ENCODE measurements at places on chromosomes 4 and X. TPM values are rescaled to one million over a fixed set of nuclear protein-coding genes. Genes with fewer than 3 reads are reported as not detected.

DNA sequence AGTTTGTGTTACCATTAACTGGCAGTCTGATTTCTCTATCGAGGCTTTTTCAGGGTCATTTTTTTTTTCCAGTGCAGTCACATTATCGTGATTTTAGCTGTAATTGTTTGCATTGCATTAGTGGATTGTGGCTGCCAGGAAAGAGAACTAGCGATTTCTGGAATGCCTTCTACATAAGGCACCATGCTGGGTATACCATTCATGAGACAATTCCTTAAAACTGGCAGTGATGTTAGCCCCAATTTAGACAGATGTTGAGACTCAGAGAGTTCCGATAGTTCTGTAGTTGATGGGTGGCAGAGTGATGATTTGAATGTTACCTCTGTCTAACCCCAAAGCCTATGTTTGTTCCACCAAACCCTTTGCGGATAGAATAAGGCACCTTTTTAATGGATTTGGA lies 175.4 kb upstream of the TENM3 start:
- DNase-seq: no peak

GRCh38 chr4:108346818-108347210 lies 178.1 kb upstream of the LEF1 start:
- DNase-seq: no peak

GRCh38 chrX:46791927-46792809 lies 33.2 kb upstream of the SLC9A7 start:
- no peak for DNase-seq

HHIP gene
- total RNA-seq: 0.03 TPM
